ENCODE measurements at places on chromosomes 16 and 17.

- no peak for DNase-seq
Measured at GRCh38 chr17:67239597-67239996, 5.4 kb downstream of the HELZ start.

DNA sequence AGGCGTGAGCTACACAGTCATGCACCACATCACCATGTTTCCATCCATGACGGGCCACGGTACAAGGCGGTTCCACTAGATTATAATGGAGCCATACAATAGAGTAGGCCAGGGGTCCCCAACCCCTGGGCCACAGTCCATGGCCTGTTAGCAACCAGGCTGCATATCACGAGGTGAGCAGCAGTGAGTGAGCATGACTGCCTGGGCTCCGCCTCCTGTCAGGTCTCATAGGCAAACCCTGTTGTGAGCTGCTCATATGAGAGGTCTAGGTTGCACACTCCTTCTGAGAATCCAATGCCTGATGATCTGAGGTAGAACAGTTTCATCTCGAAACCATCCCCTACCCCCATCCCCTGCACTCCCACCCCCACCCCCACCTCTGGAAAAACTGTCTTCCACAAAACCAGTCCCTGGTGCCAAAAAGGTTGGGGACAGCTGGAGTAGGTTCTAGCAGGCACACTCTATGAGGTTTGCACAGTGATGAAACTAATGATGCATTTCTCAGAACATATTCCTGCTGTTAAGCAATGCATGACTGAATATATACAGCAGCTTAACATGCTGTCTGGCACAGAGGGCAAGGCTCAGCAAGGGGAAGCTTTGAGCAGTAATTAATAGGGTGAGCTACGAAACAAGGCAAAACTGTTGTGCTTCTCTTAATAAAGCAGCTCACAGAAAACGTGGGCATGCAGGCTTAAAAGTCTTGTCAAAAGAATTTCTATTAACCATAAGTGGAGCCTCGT lies 108.0 kb downstream of the VPS53 start:
- DNase-seq, result peak; percentile 32

DNA sequence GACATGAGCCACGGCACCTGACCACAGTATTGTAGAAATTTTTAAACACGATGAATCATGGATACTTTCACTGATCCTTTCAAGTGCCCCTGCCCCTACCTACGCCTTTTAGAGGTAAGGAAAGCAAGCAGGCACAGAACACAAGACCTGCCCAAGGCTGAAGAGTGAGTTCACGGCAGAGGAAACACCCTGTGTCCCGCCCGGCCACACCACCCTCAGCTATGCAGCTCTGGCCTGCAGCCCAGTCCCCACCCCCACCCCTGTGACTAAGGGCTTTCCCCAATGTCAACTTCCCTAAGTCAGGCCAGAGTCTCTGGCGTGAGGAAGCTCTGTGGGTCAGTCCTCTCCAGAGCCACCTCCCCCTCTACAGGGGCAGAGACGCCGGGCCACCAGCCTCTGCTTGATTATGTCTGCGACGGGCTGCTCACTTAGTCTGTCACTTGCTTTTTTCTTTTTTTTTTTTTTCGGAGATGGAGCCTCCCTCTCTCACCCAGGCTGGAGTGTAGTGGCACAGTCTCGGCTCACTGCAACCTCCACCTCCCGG lies 8.4 kb downstream of the SLC16A5 start:
- peak; percentile 74 for DNase-seq

- DNase-seq, result no peak
Measured at GRCh38 chr17:68579194-68579927, 21.8 kb downstream of the FAM20A start.

DNA sequence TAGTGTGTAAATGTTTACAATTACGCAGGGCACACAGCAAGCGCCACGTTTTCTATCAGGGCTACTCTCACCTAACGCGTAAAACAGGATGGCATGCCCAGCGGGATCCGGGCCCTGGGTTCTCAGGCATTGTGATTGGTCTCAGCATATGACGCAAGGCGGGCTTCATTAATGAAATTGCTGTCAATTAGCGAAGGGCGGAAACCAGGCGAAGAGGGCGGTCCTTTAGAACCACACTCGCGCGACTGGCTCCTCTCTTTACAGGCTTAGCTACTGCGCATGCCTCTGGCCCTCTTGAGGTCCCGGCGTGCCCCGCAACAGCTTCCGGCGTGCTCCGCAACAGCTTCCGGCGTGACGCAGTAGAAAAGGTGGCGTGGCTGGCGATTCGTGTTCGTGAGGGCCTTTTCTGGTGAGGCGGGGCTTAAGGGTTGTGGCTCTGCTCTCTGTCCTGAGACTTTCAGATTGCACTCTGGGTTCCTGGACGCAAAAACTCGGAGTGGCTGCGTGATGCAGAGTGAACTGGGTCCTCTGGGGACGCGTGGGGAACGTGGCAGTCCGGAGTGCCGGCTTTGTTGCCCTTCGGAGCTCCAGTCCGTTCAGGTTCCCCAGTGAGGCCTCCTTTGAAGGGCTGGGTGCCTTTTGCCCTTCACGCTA lies 9.2 kb downstream of the OR2C1 start:
- DNase-seq, result peak; percentile 83

DNA sequence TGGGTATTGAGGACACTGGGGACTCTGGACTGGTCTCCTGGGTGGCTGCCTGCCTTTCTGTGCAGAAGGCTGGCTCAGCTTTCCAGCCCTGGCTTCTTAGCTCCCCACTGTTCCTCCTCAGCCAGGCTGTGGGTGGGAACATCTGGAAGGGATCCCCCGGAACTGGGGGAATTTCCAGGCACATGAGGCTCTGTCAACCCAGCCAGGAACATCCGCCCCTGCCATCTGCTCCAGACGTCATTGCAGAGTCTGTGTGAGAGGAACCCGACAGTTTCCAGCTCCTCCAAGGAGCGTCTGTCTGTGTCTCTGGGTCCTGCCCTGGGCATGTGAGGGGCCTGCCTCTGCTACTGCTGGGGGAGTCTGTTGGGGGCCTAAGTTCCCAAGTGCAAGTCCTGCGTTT lies 36.2 kb upstream of the CRHR1 start:
- no peak for DNase-seq

DNA sequence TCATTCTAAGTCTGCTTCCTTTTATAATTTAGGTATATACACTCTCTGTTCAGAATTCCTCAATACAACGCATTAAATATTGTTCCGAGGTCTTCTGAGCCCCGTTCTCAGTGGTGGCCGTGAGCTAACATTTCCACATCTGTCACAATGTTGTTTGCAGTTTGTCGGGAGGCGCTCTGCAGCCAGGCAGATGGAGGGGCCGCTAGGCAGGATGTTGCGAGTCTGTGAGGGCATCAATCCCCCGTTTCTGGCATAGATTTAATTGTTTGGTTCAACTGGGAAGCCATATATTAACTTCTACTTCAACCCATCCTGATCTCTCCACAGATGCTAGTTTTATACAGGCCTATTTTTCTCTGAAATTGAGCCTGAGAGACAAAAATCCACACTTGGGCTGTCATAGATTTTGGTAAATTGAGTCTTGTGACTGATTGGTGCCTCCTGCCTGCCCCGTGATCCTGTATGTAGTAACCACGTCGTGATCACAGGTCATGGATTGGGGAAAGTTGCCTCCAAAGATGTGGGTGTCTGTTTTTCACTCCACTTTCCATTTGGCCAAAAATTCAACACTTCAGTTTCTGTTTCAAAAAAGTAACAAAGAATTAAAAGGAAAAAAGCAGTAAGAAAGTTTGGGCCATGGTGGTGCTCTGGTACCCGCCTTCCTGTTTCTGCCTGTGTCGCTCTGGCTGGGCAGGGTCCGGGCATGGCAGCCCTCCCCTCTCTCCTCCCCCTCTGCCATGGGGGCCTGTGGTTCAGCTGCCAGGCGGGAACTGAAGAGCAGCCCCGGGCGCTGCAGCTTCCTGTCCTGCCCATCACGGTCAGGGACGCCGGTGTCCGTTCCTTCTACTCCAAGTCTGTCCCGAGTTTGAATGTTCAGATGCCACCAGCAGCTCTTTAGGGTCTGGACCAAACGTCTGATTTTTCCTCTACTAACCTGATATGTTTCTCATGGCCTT lies 41.5 kb downstream of the RPTOR start:
- no peak for DNase-seq

DNA sequence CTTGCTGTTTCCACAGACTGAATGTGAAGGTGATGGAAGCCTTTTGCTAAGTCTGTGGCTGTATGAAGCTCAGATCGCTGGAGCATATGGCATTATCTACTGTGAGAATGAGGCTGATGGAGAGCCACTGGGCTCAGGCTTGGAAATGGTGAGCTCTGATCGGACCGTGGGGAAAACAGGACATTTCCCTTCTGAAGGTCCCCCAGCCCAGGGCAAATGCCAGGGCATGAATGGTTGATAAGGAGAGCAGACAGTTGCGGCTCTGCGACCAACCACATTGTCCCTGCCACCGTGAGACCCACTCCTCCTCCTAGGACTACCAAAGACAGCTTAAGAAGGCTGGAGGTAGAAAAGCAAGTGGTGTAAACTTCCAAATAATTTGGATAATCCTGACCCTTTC lies 4.7 kb upstream of the CUEDC1 start:
- no peak for DNase-seq

DNA sequence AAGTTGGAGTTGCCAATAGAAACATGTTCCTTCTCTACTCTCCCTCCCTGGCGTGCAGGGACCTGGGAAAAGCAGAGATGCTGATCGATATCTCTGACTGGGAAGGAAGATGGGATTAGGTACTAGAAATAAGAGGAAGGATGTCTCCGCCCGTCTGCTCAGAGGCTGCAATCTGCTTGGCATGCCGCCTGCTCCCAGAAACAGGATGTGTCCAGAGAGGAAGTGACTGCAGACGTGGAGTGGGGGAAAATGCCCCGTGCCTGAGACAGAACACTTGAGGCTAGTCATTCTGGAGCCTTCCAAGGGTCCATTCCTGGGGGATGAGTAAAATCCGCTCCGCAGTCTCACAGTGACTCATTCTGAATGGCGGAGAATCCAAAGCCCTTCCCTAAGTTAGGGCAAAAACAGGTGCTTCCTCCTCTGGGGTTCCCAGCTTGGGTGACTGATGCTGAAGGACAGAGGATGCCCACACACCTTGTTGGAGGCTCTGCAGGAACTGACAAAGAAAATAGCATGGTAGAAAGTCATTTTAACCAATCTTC lies 45.0 kb upstream of the SMURF2 start:
- DNase-seq, result peak; percentile 79

GRCh38 chr16:75197522-75198134 lies 9.3 kb downstream of the CTRB2 start:
- no peak for DNase-seq

DNA sequence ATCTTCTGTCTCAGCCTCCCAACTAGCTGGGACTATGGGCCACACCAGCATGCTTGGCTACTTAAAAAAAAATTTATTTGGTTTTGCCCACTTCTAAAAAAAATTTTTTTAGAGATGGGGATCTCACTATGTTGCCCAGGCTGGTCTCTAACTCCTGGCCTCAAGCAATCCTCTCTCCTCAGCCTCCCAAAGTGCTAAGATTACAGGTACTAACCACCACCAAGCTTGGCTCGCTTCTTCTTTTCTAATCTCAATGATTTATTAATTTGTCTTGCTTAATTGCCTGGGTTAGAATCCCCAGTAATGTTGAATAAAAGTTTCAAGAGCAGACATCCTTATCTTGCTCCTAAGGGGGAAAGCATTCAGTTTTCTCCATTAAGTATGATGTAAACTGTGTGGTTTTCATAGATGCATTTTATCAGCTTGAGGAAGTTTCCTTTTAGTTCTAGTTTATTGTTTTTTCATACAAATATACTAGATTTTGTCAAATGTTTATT lies 65.8 kb upstream of the NACA2 start:
- DNase-seq, result no peak

DNA sequence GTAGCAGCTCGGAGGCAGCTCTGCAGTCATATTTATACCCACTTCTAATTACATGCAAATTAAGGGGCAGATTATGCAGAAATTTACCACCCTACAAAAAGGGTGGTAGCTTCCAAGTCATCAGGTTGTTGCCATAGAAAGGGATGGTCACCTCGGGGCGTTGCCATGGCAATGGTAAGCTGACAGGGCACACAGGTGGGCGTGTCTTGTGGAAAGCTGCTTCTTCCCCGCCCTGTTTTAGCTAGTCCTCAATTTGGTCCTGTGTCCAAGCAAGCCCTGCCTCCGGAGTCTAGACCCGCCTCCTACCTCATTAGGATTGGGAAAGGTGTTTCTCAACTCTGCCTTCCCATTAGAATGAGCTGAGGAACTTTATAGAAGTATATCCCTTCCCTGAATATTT lies 98.7 kb downstream of the HS3ST2 start:
- DNase-seq, result no peak

GRCh38 chr17:60135951-60136666 lies 13.7 kb upstream of the CA4 start:
- no peak for DNase-seq

DNA sequence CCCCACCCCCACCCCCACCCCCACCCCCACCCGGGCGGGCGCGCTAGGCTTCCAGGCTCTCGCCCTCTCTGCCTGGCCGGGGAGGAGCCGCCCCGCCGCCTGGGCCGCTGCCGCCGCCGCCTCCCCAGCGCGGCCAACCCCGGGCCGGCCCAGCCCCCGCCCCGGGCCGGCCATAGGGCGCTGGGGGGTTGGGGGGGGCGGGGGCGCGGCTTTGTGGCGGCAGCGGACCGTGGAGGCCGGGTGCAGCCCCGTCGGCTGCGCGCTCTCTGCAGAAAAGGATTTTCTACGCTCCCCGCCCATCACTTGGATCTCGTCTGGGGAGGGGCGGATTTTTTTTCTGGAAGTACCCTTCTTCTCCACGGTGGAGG lies 230.9 kb downstream of the MRTFB start:
- peak; percentile 24 for DNase-seq

DNA sequence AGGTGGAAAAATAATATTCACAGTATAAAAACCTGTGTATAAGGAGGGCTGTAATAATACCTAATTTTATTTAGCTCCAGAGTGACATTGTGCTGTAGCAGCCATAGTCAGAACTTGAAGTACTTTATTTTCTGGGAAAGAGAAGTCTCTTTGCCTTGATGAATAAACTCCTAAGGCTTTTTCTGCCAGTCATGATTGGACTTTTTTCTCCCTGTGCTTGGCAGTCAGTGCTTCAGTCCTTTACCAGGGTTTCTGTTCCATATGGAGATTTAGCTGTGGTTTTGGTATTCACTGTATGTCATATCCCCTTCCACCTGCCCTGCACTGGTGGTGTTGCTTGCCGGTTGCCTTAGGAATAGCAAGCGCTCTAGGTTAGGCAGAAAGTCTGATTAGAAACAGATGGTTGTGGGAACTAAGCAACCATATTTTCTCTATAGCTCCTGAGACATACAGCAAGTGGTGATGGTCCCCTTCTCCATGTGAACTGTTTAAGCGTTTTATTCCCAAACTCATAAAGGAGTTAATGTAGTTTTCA lies 24.7 kb downstream of the DDX42 start:
- DNase-seq, result no peak

- no peak for DNase-seq
Measured at GRCh38 chr17:69577098-69577497, 162.6 kb downstream of the MAP2K6 start.

- DNase-seq, result no peak
Measured at GRCh38 chr17:1898332-1898731, 68.5 kb downstream of the RPA1 start.

GRCh38 chr16:15037745-15038144 lies 18.1 kb downstream of the NTAN1 start:
- DNase-seq, result no peak
